CD4-positive, alpha-beta T cell treated with Interferon alpha-2 for 1 hour (primary cell): ENCODE measurements at places on chromosomes 3 and 15.
A peak's percentile ranks its signal among the peaks of the same experiment; 100 is the strongest.

- DNase-seq: peak; percentile 40
These were observed 206.1 kb downstream of the TIGIT start for GRCh38 chr3:114499976-114500375.

- DNase-seq: peak; percentile 88
These were observed at the start of gene DISP2 for GRCh38 chr15:40357723-40358470. Gene DISP2, plus strand, starts transcription at chr15:40358219. Its CDS starts 103 bp downstream, at chr15:40358322.

GRCh38 chr3:97983933-97984491 lies 11.8 kb upstream of the RIOX2 start:
- no peak for DNase-seq

DNA sequence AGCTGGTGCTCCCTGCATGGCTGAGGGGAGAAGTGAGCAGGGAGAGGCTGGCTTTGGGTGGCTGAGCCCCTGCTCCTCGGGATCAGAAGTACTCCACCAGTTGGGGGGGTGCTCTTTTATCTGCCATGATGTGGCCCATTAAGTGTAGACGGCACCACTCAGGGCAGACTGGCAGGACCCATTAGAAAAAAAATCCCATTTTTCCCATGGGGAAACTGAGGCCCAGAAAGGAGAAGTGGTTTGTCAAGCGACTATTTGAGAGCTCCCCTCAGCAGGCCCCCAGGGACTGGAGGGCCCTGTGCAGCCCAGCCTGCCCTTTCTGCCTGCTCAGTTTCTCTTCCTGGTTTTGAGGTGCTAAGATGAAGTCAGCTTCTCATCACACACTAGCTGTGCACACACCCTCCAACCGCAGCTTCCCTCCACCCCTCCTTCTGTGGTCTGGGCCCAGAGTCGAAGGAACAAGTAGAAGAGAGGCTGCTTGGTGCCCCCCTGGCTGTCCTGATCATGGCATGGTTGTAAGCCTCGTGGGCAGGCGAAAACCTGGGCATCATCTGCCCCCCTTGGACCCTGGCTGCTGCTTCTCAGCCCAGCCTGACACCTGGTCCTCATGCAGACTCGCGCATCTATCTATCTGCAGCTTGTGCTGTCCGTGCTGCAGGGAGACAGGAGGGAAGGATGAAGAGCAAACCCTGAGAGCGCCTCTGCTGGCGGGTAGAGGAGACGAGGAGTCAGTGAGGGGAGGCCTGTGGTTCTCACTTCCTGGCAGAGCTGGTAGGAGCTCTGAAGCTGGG lies 5.6 kb downstream of the CSK start:
- DNase-seq: peak; percentile 92

GRCh38 chr3:26621176-26621575 lies 1.4 kb upstream of the LRRC3B start:
- no peak for DNase-seq

GRCh38 chr15:78208887-78209645 lies 25.3 kb downstream of the ACSBG1 start:
- no peak for DNase-seq

DNA sequence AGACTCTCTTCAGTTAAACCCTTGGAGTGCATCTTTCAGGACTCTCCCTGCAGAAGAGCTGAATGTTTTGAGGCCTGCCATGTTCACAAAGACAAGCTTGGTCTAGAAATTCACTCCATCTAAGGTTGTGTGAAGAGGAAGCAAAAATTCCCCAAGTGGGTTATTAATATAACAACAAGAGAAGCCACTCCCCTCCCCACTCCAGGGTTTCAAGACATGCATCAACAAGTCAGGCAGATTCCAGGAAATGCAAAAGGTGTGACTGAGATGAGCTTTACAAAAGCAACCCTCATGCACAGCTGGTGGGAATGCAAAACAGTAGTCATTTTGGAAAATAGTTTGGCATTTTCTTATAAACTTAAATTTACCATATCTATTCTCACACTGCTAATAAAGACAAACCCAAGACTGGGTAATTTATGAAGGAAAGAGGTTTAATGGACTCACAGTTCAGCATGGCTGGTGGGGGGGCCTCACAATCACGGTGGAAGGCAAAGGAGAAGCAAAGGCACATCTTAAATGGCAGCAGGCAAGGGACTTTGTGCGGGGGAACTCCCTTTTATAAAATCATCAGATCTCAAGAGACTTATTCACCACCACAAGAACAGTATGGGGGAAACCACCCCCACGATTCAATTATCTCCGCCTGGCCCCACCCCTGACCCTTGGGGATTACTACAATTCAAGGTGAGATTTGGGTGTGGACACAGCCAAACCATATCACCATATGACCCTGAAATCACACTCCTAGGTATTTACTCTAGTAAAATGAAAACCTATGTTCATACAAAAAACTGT lies 31.3 kb downstream of the TARS3 start:
- DNase-seq: no peak

DNA sequence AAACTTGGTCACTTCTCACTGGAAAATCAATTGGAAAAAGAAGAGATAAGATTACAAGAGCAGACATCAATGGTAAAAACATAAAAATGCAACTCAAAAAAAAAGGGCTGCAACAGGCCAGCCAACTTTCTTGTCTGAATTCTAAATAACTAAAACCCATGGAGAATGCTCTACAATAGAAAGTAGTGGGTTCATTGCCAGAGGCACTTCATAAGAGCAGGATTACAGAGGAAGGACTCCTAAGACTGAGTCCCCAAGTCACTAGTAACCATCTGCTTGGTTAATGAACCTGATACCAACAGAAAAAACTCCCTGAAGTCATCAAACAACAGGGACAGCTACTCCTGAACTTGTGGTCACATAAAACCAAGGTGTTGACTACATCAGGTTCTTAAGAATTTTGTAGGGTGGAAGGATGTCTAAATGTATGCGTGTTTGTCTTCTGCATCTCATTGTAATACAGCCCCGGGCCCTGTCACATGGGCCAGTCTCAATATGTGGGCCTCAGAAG lies 148.6 kb downstream of the IMPG2 start:
- DNase-seq: no peak

- no peak for DNase-seq
These were observed 770 bp downstream of the TBC1D5 start for GRCh38 chr3:17741621-17742101.

GRCh38 chr3:10982782-10983181 lies 9.8 kb upstream of the SLC6A1 start:
- DNase-seq: no peak

GRCh38 chr3:72223116-72223515 lies 438.2 kb upstream of the PROK2 start:
- DNase-seq: no peak

GRCh38 chr15:95432878-95433405 lies 897.6 kb upstream of the NR2F2 start:
- DNase-seq: no peak

GRCh38 chr3:10338591-10339353 lies 17.9 kb upstream of the SEC13 start:
- DNase-seq: no peak

- DNase-seq: no peak
These were observed 84.3 kb downstream of the SHQ1 start for GRCh38 chr3:72763751-72764440.

DNA sequence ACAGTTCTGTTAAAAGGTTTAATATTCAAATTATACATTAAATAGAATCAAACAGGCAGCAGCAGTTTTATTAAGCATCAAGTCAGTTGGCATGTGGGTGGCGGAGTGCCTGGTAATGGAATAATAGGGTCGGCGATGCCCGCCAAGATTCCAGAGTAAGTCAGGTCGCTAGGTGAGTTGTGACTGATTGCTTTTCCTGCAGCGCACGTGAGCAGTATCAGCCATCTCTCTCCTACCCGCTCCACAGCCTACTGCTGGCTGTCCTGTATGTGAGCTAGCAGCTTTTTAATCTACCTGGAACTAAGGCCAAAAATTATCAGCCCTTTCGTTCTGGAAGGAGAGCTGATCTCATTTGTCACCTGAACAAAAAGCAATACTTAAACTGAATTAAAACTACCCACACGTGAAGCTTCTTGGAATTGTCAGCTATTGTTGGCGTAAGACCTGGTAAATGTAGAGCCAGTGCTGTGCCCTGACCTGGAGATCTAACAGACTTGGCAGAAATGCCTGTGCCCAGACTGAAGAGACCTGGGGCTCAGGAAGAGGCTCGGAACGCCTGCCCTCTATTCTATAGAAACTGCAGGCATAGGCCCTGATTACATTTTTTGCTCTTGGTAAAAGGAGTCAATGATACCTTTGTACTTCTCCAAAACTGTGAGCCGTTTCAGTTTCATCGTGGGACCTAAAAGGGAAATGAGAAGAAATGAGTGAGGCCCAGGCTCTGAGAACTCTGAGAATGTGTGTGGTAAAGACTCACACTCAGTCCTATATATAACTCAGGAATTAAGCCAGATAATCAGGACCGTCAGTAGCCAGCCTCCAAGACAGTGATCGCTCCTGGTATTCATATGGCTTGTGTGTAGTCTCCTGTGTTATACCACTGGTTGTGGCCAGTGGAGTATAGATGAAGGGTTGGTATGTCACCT lies 21.9 kb downstream of the IDH3A start:
- DNase-seq: peak; percentile 26

GRCh38 chr3:13174803-13175135 lies 101.5 kb upstream of the IQSEC1 start:
- no peak for DNase-seq

DNA sequence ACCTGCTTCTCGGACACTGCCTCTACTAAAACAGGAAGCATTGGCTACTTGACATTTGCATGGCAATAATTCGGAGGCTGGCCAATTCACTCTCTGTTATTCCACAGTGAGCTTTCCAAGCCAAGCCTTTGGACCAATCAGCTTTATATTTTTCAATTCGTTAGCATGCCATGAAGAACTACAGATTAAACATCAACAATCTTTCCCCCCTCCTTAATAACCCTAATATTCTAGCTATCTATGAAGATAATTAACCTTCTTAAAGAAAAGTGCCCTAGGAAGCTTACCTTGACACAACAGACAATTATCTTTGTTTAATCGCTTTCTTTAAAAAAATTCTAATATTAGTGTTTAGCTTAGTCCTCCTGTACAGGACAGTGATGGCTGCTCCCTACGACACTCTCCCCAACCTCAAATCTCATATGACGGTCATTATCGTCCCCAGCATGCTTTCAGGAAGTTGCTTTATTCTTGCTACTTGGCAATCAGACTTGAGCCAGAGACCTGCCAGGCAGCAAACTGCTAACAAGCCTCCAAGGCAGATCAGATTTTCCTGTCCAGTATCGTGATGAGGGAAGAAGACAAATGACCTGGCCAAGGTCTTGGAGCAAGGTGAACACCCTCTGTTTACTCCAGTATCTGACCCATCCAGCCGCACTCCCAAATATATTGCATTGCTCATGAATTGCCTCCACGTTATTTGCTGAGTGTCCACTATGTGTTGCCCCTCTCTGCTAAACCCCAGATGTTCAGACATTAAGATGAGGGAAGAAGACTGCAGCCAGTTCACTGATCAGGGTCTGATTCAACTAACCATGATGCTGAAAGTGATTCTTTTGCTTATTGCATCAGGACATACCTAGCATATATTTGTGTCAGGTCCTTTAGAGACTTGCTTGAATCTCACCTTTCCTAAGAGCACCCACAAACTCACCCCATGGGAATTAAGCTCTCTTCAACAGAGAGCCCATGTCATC lies 68.1 kb upstream of the LPP start:
- DNase-seq: no peak

- DNase-seq: no peak
These were observed 92.4 kb downstream of the FNDC3B start for GRCh38 chr3:172131746-172132145.

GRCh38 chr3:66336333-66336766 lies 115.5 kb downstream of the SLC25A26 start:
- no peak for DNase-seq

DNA sequence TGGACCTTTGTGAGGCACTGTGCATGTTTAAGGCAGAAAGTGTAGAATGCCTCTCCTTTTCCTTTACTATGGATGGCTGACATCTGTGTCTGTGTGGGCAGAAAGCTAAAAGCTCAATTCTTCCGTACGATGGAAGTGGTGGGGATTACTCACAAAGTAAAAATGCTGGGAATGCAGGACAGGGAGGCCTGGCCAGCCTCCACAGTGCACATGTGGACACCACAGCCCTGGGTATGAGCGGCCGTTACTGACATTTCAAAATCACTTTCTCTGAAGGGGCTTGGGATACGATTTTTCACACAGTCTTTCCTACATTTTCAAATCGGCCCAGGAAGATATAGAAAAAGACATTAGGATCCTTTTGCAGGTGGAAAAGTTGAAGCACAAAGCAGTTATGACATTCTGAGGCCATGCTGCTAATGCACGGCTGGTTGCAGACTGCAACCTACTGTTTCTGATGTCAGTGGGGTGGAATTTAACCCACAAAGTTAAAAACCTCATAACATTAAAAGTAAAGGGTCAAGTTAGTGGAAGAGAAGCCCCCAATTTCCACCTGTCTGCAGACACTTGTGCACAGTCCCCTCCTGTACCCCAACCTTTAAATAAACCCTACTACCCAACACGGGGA lies 27.9 kb downstream of the EHD4 start:
- no peak for DNase-seq

- DNase-seq: no peak
These were observed 436.3 kb downstream of the WDR72 start for GRCh38 chr15:53323191-53323590.

- DNase-seq: no peak
These were observed 13.2 kb downstream of the ARHGEF3 start for GRCh38 chr3:56788521-56788920.

GRCh38 chr3:138786788-138787271 lies 47.9 kb downstream of the PIK3CB start:
- no peak for DNase-seq

- no peak for DNase-seq
These were observed 246.5 kb downstream of the MYRIP start for GRCh38 chr3:40055956-40056355.
